Large intestine (tissue), 12 donors: ENCODE measurements at places on chromosomes 6 and 20. TPM values are rescaled to one million over a fixed set of nuclear protein-coding genes. Genes with fewer than 3 reads are reported as not detected.

DNA sequence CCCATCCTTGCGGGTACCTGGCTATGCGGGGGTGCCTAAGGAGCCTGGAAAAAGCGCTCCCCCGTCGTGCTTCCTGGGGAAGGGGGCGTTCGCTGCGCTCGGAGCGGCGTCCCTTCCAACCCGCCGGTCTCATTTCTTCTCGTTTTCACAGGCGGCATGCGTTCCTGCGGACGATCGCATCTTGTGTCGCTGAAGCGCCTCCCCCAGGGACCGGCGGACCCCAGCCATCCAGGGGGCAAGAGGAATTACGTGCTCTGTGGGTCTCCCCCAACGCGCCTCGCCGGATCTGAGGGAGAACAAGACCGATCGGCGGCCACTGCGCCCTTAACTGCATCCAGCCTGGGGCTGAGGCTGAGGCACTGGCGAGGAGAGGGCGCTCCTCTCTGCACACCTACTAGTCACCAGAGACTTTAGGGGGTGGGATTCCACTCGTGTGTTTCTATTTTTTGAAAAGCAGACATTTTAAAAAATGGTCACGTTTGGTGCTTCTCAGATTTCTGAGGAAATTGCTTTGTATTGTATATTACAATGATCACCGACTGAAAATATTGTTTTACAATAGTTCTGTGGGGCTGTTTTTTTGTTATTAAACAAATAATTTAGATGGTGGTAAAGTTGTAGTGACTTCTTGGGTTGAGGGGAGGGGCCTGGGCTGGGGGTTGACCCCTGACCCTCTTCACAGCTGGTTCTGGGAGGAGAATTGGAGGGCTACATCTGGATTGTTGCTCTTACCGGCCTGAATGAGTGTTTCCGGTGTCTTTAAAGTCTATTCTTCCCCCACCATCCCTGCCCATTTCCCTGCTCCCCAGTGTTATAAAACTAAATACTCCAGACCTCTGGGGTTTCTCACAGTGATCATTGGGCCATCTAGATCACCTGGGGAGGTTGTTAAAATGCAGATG lies 1.1 kb downstream of the ID1 start:
- DNase-seq = no peak

DNA sequence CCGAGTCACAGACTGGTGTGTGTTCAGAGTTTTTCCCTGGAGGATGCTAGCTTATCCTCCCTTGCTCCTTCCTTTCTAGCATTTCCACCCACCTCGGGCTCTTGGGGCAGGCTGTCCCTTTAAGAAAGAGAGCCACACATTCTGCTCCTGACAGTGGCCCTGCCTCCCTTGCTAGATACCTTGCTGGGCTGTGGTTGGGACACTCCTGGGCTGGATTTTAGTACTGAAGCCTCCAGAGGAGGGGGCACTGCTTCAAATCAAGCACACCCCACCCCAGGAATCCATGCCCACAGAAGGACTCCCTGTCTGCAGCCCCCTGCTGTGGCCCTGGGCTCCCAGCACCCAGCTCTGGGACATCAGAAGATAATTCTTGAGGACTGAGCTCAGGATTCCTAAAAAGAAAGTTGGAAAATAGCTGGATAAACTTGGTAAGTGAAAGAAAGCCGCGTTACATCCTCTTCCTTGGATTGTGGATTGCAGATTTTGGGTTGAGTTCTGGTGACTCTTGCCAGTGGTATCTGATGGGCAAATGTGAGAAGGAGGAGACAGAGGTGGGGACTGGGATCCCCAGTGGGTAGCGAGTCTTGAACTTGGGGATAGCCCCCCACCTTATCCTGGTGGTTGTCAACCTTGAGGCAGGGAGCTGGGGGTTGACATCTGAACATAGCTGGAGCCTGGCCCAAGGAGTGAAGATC lies 29.0 kb downstream of the DAAM2 start:
- no peak for DNase-seq

- no peak for DNase-seq
Measured at GRCh38 chr6:70314296-70314695, 11.4 kb upstream of the COL9A1 start.

DNA sequence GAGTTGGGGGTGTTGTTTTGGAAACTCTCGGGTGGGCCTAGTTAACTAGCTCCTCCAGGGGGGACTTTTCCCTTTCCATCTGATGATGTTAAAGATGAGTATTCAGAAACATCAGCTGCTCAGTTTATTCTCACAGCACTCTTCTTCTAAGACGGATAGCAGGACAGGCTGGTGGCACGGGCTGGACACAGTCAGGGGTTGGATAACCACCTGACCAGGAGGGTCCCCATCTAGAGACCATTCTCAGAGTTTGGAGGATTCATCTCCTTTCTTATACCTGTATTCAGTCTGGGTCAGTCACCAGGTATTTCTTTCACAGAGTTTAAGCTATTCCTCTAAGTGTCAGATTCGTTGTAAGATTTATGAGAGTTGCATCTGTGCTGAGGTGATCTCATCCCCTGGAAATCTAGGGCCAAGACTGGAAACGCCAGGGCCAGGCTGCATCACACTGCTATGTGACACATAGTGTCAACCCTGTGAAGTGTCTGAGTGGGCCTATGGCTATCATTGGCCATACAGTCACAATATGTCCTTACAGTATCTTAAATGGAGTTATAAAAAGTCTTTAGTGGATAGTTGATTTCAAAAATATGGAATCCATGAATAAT lies 111.7 kb downstream of the FAM50B start:
- no peak for DNase-seq

DNA sequence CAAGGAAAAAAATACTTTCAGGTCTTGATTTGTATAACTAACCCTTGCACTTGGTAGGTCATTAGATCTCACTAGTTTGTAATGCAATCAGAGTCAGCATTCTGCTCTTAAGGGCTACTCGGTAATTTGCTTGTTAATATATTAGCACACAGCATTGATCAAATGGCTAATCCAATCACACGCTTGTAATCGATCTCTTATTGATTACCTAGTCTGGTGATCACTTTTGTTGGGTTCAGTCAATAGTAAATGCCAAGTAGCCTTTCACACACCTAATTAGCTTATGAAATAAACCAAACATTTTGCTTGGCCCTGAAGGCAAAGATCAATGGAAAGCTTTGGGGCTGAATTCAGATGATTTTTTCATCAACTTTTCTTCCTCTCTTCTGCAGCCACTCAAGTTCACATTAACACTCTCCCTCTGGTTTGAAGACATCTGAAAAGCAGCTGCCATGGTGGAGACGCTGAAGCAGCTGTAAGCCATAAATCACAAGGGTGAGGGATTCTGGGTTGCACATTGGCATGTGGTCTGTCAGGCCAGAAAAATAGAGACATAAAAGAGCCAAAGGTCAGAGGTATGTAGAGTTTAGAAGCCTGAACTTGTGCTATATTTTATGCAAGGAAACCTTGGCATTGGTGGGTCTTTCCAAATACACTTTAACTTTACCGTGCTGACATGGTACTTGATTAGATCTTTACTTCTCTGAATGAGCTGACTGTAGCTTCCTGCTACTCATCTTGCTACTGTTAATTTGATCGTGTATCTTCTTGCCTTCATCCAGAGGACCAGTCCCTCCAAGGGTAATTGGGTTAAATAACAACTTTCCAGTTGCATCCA lies 234.4 kb downstream of the SIM1 start:
- peak; percentile 20 for DNase-seq

- no peak for DNase-seq
Measured at GRCh38 chr6:43013097-43013842, 476 bp downstream of the MEA1 start.

DNA sequence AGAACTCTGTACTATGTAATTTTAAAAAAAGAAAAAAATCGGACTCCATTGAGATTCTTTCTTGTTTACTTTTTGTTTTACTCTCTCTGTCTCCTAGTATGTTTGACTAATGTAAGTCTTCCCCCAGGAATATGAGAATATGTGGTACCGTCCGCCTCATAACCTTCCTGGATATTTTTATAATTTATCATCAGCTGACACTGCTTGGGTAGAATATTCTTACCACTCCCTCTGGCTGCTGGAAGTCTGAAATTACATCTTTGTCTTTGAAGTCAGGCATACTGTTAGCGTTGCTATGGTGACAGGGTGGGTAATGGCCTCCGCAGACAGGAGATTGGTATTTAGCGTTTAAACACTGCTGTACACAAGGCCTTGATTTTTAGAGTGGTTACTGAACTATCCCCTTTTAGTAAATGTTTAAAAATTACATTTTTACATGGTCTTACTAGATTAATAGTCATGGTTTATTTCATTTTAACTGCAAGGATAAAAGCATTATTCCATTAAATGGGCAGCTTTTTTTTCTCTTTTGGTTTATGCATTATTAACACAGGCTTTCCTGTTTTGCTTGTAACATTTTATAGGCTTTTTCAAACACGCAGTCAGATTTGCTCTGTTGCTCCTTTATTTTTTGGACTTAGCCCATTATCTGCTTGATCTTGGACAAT lies 176.4 kb downstream of the ARID1B start:
- peak; percentile 81 for DNase-seq

DNA sequence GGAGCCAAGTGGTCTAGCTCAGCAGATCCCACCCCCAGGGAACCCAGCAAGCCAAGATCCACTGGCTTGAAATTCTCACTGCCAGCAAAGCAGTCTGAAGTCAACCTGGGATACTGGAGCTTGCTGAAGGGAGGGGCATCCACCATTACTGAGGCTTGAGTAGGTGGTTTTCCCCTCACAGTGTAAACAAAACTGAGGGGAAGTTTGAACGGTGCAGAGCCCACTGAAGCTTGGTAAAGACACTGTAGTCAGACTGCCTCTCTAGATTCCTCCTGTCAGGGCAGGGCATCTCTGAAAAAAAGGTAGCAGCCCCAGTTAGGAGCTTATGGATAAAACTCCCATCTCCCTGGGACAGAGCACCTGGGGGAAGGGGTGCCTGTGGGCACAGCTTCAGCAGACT lies 819.5 kb upstream of the EPHA7 start:
- DNase-seq = no peak

GRCh38 chr6:19803331-19804204 lies 33.6 kb upstream of the ID4 start:
- DNase-seq = no peak

GRCh38 chr20:59163631-59164530 lies at the start of gene ZNF831:
Gene ZNF831 (plus strand): TSS chr20:59163821. CDS start chr20:59191020, 27,199 bp downstream.
- no peak for DNase-seq

The SPAG4 gene
- 1.5 TPM for polyA plus RNA-seq

The RNF39 gene
- polyA plus RNA-seq = 0.75 TPM

The RXRB gene
- 45.5 TPM for polyA plus RNA-seq

The KHDC1L gene
- 0.13 TPM for polyA plus RNA-seq
